ENCODE measurements at places on chromosomes 1 and 21.

DNA sequence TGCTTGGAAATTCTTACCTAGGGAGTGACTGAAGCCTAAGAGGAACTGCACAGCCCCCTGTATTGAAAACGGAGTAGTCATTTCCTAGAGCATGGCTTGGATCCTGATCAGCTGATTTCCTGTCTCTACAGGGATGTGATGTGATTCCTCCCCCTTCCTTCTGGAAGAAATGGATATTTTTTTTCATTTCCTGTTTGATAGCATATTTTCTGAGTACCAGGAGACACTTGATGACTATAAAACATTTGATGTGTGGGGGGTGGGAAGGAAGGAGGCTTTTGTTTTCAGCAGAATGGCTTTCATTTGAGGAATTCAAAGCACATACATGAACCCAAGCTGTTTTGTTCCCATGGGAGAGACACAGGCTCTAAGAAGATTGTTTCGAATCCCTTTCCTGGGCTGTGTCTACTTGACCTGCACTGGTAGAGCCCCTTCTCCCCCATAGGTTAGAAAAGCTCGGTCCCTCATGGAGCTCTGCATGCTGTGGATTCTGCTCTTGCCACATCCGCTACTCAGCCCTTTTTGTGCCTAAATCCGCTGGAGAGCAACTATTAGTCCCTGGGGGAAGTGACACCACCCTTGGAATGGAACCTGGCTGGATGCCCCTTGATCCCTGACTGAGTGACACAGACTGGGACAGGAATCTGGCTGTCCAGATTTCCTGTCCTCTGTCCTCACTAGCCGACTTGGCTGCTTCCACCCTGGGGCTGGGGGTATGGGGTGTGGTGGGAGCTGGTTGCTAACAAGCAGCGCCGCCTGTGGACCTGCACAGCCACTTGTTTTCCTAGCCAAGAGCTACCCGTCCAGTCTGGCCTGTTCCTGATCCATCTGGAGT is 71.8 kb upstream of the MACF1 start:
- no peak for DNase-seq

GRCh38 chr1:163171826-163172225 is 30.9 kb downstream of the RGS5 start:
- DNase-seq: no peak

GRCh38 chr1:203867802-203868201 is 6.4 kb downstream of the SNRPE start:
- DNase-seq: no peak

DNA sequence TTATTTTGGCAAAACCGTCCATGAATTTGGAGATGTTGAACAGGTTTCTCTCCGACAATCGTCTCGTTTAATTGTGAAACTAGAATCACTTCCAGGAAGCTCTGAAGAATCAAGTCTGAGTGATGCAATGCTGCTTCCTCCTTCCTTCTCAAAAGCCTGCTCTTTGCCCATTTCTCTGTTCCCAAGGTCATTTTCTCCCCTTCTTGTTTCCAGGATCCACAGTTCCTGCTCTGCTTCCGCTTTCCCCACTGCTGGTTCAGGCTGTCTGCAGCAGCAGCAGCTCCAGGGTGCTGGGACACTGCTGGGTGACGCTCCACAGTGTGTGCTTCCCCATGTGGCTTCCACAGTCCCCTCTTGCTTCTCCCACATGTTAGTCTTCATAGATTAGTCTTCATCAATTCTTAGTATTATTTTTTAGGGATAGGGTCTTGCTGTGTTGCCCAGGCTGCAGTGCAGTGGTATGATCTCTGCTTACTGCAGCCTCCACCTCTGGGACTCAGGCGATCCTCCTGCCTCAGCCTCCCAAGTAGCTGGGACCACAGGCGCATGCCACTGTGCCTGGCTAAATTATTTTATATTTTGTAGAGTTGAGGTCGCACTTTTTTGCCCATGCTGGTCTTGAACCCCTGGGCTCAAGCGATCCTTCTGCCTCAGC is 156.2 kb downstream of the DYRK1A start:
- no peak for DNase-seq

DNA sequence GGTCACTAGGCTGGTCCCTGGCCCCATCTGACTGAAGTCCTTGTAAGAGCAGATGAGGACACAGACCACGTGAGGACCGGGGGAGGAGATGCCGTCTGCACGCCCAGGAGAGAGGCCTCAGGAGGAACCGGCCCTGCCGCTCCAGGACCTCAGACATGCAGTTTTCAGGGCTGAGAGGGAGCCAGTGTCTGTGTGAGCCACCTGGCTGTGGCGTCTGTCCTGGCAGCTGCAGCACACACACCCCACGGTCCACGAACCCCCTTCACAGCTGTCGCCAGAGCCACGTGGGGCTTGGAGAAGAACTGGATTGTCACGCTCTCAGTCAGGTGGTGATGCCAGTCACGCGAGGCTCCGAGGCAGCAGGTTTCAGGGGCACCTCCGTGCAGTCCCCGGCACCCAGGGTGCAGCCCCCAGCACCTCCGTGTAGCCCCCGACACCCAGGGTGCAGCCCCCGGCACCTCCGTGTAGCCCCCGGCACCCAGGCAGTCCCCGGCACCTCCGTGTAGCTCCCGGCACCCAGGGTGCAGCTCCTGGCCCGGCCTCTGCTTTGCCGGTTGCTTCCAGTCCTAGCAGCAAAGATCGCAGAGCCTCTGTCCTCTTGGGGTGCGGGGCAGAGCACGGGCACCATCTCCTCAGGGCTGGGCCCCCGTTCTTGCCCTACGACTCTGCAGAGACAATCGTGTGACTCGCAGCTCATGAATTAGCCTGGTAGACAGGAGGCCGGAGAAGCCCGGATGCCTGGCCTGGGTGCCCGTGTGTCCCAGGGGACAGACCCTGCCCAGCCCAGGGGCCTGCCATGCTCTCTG is 19.0 kb upstream of the SUMO3 start:
- DNase-seq: no peak

All from GM12864 (cell line).